ENCODE measurements at places on chromosomes 6 and 20.
A peak's percentile ranks its signal among the peaks of the same experiment; 100 is the strongest.

- DNase-seq = no peak
These were observed 1.2 kb downstream of the ZNF335 start for GRCh38 chr20:45970646-45971424.

GRCh38 chr20:55533632-55534031, 471.7 kb downstream of the CBLN4 start:
- no peak for DNase-seq

GRCh38 chr6:84892671-84893070, 128.3 kb upstream of the TBX18 start:
- no peak for DNase-seq

- DNase-seq = no peak
These were observed 80.8 kb downstream of the RCAN2 start for GRCh38 chr6:46410334-46410953.

GRCh38 chr6:34149831-34150400, 4.0 kb upstream of the GRM4 start:
- DNase-seq = peak; percentile 8

DNA sequence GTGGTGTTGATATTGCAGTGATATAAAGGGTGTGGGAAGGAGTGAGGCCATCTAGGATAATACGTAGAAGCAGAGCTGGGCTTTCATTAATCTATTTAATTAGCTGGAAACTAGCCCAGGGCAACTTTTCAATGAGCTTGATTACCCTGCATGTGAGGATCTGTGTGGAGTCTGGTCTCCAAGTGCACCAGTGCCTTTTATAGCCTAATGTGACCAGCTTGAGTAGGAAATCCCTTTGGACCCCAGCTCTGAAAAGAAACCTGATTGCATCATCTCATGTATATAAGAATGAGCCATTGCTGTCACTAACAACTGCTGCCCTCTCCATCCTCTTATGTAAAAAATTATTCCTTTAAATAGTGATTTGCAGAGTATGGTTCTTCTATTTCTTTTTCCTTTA, 72.6 kb downstream of the CD109 start:
- DNase-seq = no peak

GRCh38 chr6:71134929-71135642, 153.5 kb upstream of the OGFRL1 start:
- DNase-seq = no peak

- no peak for DNase-seq
These were observed 30.7 kb upstream of the IRF4 start for GRCh38 chr6:360764-361373.

DNA sequence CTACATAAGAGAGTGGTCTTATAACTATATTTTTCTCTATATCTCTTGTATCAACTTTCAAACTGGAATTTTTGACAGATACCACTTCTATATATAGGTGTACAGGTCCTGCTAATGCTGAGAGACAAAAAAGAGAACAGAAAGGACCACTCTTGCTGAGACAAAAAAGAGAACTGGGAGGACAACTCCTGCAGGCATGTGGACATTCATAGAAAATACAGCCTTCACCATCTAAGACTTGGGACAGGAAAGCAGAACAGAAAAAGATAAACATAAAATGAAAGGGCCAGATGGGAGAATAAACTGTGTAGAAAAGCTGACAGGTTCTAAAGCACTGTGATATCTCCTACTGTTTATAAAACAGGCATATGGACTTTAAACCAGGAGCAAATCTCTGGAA, 541.0 kb upstream of the ADGRB3 start:
- no peak for DNase-seq

DNA sequence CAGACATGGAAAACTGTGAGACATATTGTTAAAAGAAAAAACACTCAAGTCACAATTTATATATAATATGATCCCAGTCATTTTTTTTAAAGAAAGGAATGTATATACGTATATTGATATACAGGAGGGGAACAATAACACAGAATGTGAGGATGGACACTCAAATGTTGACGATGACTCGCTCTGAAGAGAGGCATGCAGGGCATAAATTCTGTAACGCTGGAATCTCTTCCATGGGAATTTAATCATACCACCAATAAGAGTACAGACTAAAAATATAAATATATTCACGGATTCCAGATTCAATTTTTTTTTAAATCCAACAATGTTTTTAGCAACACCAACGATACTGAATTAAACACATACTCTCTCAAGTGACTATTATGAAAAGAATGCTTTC, 106.9 kb upstream of the CCDC28A start:
- no peak for DNase-seq

- no peak for DNase-seq
These were observed 26.6 kb downstream of the ENPP3 start for GRCh38 chr6:131663578-131664165.

DNA sequence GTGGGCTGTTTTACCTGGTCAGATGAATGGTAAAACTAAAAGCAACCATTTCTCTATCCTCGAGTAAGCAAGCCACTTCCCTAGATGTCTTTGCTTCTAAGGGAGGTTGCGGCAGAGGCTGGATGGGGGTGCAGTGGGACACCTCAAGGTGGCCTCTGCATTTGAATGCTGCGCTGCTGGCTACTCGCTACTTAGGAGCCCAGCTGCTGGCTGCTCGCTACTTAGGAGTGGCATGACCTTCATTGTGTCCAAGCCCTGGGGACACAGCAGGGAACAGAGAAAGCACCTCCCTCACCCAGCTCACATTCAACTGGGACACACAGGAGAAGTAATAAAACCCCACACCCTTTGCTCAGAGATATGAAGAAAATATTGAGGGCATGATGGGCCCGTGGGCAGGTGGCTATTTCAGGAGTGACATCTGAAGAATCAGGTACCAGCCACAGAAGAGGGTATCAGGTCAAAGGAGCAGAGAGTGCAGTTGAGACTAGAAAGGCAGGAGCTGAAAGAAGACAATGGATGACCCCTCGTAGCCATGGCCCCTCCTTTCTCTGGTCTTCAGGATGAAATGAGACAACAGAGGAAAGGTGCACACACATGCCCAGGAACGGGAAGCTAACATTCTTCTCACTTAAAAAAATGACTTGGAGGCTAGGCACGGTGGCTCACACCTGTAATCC, 149.4 kb downstream of the ZMYND8 start:
- DNase-seq = no peak

- DNase-seq = no peak
These were observed 22.0 kb downstream of the ZNF334 start for GRCh38 chr20:46491354-46491753.

DNA sequence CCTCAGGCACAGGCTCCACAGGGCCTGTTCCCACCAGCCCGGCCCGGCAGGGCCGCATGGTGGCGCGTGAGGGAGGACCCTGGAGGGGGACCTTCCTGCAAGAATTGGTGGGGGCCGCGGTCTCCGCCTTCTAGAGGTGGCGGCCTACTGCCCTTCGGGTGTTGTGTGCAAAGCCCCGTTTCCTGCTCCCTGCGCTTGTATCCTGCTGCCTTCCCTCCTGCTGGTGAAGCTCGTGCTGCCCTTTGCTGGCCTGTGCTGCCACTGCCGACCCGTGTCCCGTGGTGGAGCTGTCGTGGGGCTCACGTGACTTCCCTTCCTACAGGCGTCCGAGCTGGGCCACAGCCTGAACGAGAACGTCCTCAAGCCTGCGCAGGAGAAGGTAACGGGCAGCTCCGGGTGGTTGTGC, 8.4 kb upstream of the COL20A1 start:
- no peak for DNase-seq

- DNase-seq = no peak
These were observed 242.7 kb downstream of the SAMD5 start for GRCh38 chr6:147751232-147751631.

DNA sequence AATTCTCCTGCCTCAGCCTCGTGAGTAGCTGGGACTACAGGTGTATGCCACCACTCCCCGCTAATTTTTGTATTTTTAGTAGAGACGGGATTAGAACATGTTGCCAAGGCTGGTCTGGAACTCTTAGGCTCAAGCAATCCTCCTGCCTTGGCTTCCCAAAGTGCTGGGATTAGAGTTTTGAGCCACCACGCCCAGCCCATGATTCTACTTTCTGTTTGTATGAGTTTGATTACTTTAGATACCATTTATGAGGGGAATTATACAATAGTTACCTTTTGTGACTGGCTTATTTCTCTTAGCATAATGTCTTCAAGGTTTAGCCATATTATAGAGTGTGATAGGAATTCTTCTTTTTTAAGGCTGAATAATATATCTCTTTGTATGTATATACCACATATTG, 555.4 kb upstream of the FLRT3 start:
- no peak for DNase-seq

GRCh38 chr6:12297363-12298016, 7.3 kb downstream of the EDN1 start:
- DNase-seq = no peak

DNA sequence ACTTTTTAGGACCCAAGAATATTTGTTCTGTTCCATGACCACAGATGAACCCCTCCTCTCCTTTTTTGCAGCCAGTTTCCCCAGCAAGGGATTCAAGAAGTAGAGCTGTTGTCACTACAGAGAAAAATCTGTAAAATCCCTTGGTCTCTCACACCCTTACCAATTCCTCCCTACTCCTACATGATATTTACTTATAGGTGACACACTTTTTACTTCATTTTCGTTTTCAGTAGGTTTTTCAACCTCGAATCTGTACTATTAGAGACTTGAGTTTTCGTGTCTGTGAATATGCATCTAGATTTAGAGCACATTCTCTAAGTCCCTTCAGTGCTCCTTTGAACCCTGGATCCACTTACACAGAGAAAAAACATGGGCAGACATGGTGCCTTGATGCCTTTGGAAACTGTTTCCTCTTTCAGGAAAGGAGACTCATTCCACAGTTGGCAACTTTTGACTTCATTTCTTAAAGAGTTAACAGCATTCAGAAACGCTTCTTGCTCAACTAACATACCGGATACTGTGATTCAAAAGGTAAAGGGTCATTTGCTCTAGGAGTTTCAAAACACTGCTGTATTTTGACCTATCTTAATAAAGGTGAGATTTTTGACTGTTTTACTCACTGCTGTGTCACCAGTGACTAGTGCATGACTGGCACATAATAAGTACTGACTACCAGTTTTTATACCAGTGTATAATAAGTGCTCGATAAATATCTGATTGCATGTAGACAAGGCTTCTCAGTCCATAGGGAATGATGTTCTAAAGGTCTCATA, 50.6 kb downstream of the LAMA4 start:
- DNase-seq = no peak

- no peak for DNase-seq
These were observed 197.3 kb downstream of the TASP1 start for GRCh38 chr20:13441388-13441787.

- DNase-seq = no peak
These were observed 30.6 kb downstream of the REPS1 start for GRCh38 chr6:138957484-138957883.

- no peak for DNase-seq
These were observed 84.7 kb upstream of the MRAP2 start for GRCh38 chr6:83948851-83949250.

DNA sequence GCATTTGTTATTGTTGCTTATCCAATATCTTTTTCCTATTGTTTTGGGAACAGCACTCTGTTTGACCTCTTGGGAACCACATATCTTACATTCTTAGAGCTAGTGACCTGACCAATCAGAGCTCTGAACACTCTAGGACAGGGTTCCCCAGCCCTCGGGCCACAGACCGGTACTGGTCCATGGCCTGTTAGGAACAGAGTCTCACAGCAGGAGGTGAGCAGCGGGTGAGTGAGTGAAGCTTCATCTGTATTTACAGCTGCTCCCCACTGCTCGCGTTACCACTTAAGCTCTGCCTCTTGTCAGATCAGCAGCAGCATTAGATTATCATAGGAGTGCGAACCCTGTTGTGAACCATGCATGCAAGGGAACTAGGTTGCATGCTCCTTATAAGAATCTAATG, 226.0 kb upstream of the TSHZ2 start:
- no peak for DNase-seq

- DNase-seq = no peak
These were observed 3.1 kb upstream of the CABLES2 start for GRCh38 chr20:62409931-62410745.

DNA sequence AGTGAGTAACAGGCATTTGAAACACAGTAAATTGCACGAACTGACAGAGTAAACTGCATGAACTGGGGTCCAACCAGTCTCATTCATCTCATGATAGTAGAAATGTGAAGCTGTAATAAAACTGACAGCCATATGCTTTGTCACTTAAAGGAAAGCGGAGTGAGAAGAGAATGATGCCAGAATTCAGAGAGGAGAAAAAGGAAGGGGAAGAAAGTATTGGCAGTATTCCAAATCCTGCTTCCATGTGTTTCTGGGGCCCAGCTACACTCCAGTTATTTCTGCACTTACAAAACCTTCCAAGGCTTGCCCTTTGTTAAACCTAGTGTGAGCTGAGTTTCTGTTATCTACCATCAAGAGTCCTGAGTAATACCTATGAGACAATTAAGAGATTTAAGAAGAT, 17.2 kb downstream of the SNX14 start:
- no peak for DNase-seq

- DNase-seq = no peak
These were observed 114.2 kb upstream of the MTHFD1L start for GRCh38 chr6:150751296-150751695.

GRCh38 chr6:14129575-14129974, 12.0 kb downstream of the CD83 start:
- DNase-seq = no peak

DNA sequence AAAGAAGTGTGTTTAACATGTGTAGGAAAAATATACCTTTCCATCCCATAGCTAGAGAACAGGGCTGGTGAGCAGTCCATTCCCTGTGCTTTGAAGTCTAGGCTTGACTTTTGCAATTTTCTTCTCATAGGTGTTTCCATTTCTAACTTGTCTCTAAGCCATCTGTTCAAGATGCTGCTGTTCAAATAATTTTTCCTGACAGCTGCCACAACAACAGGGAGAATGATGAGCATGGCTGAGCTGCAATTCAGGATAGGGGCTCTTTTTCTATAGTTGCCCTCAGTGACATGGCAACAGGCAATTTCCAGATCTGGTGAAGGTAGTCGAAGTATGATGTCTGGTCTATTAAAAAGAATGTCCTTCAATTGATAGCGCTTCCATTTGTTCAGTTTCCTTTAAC, 103.0 kb upstream of the HS3ST5 start:
- no peak for DNase-seq

GRCh38 chr6:30227763-30228487, 14.7 kb upstream of the TRIM26 start:
- DNase-seq = no peak

DNA sequence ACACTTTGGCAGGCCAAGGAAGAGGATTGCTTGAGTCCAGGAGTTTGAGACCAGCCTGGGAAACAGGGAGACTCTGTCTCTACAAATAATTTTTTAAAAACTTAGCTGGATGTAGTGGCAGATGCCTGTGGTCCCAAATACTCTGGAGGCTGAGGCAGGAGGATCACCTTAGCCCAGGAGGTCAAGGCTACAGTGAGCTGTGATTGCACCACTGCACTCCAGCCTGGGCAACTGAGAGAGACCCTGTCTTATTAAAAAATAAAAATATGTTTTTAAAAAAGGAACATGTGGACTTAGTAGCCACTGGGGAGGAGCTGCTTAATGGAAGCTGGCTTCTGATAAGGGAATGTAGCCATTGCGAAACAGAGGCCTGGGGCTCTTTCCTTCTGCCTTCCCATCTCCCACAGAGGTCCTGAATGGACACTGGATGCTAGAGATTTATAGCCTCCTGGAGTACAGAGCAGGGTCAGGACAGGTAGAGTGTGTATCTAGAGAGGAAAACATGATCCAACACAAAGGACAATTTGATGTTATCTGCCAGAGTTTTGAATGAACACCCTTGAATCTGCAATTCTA, 21.7 kb upstream of the GMNN start:
- DNase-seq = no peak
